ENCODE measurements at places on chromosomes 13 and 19.

DNA sequence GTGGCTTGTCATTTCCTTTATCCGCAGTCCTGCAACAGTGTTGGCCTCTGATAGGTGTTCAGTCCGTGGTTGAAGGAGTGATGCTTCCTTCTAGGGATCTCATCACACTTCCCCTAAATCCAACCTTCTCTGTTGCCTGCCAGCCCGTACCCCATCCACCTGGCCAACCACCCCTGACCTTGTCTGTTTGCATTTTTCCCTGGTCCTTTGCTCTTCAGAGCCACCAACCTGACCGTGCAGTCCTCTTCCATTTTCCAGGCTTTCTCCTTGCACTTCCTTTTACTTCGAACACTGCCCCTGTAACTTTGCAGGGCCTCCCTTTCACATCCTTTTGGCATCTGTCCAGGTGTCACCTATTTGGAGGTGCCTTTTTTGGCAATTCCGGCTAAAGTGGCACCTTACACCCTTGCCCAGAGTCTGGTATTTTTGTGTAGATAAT lies 696 bp downstream of the ZNF460 start:
- DNase-seq: no peak

- DNase-seq: peak; percentile 53
These were observed 116.4 kb downstream of the TM9SF2 start for GRCh38 chr13:99617474-99618255.

DNA sequence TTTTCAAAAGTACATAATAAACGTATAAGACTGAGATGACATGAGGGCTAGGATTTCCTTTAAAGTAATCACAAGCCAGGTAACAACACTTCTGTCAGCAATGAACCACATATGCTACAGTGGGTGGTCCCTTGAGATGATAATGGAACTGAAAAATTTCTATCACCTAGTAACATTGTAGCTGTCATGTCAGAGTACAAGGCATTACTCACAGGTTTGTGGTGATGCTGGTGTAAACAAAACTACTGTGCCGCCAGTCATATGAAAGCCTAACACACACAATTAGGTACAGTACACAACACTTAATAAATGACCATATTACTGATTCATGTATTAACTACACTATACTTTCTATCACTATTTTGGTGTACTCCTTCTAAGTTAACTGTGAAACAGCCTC lies 36.8 kb downstream of the MIPEP start:
- DNase-seq: no peak

DNA sequence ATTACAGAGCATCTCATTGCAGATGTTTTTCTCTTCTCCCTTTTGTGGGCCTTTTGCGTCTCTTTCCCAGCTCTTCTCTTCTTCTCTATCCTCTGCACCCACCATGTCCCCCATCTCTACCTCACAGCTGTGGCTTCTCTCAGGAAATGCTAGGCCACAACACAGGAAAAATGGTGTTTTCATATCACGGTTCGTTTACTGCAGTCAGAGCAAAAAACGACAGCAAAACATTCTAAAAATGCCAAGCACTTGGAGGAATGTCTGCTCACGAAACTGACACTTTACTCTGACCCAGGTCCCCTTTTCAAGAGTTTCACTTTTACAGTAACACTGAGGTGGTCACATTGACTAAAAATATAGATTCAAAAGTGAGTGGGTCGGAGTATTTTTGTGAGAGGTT lies 152.2 kb downstream of the DCT start:
- DNase-seq: peak; percentile 59

DNA sequence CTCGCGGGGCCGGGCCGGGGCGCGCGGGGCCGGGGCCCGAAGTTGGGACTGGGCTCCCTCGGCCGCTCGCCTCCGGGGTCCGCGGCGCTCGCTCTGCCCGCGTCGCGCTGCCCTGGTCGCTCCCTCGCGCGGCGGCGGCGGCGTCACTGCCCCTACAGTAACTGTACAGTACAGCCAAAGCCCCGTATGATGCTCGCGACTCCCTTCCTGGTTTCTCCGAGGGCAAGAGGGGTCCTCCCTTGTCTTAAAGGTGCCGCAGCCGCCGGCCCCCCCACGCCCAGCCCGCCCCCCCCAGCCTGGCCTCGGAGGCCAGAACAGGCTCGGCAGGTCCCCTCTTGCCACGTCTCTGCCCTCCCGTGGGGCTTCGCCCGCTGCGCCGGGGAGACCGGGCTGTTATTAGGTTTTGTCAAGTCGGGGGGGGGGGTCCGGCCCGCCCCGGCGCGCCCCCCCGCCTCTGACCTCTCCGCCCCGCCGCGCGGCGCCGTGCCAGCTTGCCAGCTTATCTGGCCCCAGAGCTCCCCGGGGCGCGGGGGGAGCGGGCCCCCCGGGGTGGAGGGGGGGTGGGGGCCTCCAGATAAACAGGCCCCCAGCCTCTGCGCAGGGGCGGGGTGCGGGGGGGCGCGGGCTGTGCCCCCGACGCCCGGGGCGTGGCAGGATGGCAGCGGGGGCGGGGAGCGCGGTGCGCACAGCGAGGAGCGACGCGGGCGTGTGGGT lies at the start of gene ZBTB7A:
Gene ZBTB7A, minus strand, starts transcription at position 218 of the 714 bp plus-strand sequence. CDS start 11,667 bp downstream, outside the sequence.
- DNase-seq: peak; percentile 70

DNA sequence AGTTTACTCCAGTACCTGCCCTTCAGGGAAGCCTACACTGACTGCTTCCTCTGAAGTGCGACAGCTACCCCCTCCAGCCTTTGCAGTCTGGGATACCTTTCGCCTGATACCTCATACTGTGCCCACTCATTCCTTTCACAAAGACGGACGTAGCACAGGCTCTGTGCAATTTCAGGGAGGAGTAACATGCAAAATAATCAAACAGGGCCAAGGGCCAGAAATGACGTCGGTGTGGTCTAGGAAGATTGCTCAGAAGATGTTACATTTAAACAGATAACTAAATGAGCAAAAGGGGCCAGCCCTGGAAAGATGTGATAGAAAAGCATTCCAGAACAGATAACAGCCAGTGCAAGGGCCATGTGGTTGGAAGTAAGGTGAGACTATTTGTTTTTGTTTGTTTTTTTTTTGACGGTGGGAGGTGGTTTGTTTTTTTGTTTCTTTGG lies 6.6 kb upstream of the DDX39A start:
- no peak for DNase-seq

DNA sequence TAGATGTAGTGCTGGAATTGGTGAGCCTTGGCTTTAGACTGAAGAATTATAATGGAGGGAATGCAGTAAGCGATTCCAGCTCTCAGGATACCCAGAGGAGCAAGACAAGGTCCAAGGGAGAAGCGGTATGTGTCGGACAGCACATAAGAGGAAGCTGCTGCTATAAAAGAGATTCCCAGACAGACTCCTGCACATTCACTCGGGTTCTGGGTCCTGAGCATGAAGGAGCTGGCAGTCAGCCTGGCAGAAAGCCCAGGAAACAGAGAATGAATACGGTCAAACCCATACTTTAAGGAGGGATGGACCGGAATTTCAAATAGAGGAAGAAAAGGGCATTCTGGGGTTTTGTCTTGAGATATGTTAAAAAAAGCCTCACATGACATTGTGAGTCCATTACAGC lies 308.3 kb downstream of the DNAJC15 start:
- DNase-seq: no peak

DNA sequence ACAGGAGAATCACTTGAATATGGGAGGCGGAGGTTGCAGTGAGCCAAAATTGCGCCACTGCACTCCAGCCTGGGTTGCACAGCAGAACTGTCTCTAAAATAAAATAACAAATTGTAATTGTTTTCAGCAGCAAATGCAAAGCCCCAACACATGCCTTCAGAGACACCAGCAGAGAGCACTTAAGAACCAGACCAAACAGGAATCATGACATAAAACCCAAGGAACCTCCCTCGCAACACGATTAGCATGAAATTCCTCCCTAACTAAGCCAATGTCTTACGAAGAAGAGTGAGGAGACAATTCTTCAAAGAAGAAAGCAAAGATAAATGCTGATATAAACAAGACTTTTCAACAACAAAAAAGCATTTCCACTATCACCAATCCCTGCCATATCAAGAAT lies 40.1 kb downstream of the PSPC1 start:
- DNase-seq: no peak

GRCh38 chr13:43239275-43239840 lies 216.0 kb downstream of the DNAJC15 start:
- DNase-seq: no peak

- DNase-seq: no peak
These were observed 52.5 kb downstream of the ARHGAP35 start for GRCh38 chr19:46913198-46913851.

- no peak for DNase-seq
These were observed 32.1 kb upstream of the OR1M1 start for GRCh38 chr19:9054765-9055164.

DNA sequence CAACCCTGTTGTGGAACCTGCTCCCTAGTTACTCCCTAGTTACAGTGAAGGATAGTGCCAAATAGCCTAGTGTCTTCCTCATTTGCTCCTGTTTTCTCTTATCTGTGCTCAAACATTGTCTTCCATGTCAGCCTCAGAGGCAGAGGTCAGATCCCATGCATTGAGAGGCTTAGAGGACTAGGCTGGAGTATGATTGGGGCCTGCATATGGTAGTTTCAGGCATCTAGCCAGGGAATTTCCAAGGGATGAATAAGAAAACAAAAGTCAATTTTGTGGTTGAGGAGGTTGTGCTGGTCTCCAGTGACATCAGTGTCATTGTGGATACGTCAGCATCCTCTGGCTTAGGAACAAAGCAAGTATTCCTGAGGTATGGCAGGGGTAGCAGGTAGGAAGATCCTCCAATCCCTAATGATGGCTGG lies 9.4 kb downstream of the ZNF546 start:
- no peak for DNase-seq

- no peak for DNase-seq
These were observed 24.3 kb downstream of the COLGALT1 start for GRCh38 chr19:17579661-17580244.

DNA sequence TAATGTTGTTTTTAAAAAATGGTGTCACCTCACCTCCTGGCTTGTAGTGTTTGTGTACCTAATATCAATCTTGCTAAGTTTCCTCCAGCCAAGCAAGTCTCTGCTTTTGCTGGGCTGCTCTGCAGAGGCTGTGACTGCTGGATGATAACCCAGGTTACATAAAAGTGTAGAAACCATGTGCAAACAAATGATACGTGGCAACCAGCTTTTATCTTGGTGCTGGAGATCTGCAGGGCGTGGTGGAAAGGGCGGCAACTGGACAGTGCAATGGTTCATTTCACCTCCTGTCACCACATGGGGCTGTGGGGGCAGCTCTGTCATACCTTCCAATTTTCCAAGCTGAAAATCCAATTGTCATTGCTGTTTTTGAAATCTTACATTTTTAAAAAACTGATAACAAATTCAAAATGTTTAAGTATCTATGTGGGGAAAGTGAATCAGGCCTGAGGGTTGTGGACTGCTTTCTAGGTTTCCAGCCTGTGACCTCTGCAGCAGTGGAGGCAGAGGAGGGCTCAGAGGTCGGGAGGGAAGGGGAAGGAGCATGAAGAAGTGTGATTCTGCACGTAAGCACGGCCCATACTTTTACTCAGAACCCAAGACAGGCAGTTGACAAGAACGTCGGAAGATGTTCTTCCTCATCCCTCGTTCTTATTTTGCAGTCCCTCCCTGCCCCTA lies 9.7 kb downstream of the GPR42 start:
- DNase-seq: no peak

GRCh38 chr19:2166741-2167738 lies 3.3 kb downstream of the DOT1L start:
- no peak for DNase-seq

Measured in right kidney (tissue), 9 donors.